Stimulated activated CD8-positive, alpha-beta memory T cell treated with anti-CD3 and anti-CD28 coated beads, Interleukin-4, amount 100 ng/mL, for 24 hours (primary cell): ENCODE measurements at places on chromosomes 4 and X.
A peak's percentile ranks its signal among the peaks of the same experiment; 100 is the strongest.

GRCh38 chrX:149938427-149938880 lies at the start of gene EOLA2:
TSS of gene EOLA2 (minus strand) at chrX:149938491. CDS start at chrX:149933874, 4,617 bp downstream.
- peak; percentile 82 for DNase-seq

- no peak for DNase-seq
These were observed 249.7 kb upstream of the TTC29 start for GRCh38 chr4:147195386-147195785.

DNA sequence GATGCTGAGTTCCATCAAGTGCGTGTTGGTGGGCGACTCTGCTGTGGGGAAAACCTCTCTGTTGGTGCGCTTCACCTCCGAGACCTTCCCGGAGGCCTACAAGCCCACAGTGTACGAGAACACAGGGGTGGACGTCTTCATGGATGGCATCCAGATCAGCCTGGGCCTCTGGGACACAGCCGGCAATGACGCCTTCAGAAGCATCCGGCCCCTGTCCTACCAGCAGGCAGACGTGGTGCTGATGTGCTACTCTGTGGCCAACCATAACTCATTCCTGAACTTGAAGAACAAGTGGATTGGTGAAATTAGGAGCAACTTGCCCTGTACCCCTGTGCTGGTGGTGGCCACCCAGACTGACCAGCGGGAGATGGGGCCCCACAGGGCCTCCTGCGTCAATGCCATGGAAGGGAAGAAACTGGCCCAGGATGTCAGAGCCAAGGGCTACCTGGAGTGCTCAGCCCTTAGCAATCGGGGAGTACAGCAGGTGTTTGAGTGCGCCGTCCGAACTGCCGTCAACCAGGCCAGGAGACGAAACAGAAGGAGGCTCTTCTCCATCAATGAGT lies 46.6 kb downstream of the RHOH start:
- no peak for DNase-seq

DNA sequence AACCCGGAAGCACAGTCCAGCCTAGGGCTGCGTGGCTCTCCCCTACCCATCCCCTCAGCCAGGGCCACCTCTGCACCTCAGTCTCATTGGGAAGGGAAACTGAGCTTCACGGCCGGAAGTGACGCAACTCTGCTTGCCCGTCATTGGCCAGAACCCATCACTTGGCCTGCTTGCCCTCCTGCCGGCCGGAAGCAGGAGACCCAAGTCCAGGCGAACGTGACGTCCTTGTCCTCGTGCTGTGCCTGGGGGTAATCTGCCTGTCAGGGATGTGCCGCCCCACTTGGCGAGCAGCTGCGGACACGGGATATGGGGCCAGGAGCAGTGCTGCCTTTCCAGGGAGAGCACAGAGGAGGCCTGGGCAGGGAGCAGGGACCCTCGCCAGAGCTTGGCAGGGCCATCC lies 31.2 kb downstream of the ZFYVE28 start:
- no peak for DNase-seq

DNA sequence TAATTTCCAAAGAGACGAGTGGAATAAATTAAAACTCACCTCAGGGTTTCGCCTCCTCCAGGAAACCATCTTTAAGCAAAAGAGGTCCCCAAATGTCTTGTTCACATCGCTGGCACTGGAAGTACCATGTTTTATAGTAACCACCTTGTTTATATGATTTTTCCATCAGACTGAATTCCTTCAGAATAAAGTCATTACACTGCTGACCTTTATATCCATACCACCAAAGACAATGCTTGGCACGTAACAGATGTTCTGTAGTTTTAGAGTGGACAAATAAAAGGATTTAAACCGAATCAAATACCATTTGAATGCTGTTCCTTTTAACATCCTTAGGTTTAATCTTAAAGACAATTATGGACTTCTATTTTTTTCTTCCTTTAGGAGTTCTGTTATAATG lies 4.7 kb downstream of the NUDT6 start:
- no peak for DNase-seq

GRCh38 chrX:154998204-154998880 lies 24.2 kb downstream of the F8 start:
- DNase-seq = no peak

DNA sequence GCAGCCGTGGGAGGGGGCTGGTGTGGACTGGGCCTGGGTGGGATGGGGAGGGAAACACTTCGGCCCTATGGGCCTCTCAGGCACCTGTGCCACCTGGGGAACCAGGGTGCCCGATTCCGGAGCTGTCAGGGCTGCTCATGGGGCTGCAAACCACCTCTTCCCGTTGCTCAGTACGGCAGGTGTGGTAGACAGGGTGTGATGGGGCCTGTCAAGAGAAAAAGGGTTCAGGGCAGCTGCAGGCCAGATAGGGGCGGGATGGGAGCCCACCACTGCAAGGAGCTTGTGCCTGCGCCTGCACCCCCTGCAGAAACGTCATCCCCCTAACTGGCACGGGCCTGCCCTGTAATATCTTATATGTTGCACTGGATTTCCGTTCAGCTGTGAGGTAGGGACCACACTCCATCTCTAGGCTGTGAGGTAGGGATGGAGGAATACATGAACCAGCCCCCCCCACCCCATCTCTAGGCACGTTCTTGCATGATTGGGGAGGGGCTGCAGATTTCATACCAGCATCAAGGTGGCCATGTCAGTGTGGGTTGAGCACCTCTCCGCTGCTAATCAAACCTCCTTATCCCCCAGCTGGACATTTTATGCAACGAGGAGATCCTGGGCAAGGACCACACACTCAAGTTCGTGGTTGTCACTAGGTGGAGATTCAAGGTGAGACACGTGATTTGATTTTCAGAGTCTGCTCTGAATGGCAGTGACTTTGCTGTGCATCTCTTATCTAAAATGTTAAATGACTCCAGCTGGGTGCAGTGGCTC lies 59.0 kb downstream of the PCGF3 start:
- DNase-seq = no peak

- DNase-seq = no peak
These were observed 106.5 kb downstream of the AMMECR1 start for GRCh38 chrX:110211340-110211739.

- DNase-seq = no peak
These were observed 7.8 kb downstream of the GUCY1B1 start for GRCh38 chr4:155766622-155767021.

- DNase-seq = no peak
These were observed 24.3 kb upstream of the PCDH10 start for GRCh38 chr4:133124746-133125145.

DNA sequence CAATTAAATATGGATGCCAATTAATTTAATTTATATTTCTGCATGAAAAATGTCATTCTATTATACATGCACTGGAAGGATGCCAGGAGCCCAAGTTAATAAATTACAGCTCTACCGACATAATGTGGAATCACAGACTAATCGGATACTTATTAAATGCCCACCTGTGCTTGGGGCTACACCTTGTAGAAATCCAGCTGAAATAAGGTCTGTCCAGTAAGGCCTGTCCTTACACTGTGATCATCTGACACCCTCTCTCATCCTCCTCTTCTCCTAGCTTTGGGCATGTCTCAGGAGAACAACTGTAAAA lies 6.0 kb upstream of the SHISA3 start:
- no peak for DNase-seq

- DNase-seq = no peak
These were observed 145.0 kb downstream of the HDX start for GRCh38 chrX:84357296-84357695.

- no peak for DNase-seq
These were observed 79.8 kb downstream of the SPANXN3 start for GRCh38 chrX:143437439-143437838.

DNA sequence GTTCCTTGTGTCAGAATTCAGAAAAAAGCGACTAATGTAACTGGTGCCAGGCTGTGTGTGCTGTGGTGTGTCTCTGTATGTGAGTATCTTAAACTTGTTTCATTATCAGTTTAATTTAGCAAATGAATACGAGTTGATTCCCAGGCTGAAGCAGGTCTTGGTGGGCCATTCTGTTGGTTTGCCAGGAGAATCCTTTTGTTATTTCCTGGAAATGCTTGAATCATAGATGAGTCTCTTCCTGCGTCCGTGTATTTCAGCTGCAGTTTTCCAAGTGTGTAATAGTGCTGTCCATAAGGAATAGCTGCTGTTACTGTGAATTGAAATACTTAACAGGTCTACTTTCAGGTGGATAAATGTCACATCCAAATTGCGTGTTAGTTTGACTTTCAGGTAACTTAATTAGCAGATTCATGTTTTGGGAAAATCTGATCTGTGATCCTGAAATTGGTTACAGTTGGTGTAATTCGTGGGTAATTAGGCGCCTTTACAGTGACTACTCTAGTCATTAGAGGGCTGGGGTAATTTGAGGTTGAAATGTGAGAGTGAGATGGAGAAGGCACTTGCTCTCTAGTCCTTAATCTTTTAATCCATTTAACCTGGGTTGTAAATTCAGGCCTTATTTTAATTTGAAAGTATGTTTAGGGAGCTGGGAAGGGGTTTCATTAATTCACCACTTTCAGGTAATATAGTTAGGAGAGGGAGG lies 23.8 kb downstream of the TMEM131L start:
- DNase-seq = no peak

DNA sequence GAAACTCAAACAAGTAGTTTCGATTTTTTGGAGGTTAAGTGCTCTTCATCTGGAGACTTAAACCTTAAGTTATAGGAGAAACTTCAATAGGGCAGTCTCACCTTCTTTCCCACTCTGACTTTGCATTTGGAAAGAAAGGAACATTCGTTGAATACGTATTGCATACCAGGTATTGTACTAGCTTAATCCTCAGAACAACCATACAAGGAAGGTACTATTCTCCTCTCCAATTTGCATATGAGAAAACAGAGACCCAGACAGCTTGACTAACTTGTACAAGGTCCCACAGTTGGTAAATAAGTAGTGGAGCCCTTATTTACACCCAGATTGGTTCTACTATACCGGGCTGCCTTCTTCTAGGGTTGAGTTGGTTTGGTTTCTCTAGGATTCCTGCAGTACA lies 32.6 kb downstream of the AMOT start:
- DNase-seq = no peak

- no peak for DNase-seq
These were observed 158.3 kb downstream of the DMD start for GRCh38 chrX:33053001-33053400.

DNA sequence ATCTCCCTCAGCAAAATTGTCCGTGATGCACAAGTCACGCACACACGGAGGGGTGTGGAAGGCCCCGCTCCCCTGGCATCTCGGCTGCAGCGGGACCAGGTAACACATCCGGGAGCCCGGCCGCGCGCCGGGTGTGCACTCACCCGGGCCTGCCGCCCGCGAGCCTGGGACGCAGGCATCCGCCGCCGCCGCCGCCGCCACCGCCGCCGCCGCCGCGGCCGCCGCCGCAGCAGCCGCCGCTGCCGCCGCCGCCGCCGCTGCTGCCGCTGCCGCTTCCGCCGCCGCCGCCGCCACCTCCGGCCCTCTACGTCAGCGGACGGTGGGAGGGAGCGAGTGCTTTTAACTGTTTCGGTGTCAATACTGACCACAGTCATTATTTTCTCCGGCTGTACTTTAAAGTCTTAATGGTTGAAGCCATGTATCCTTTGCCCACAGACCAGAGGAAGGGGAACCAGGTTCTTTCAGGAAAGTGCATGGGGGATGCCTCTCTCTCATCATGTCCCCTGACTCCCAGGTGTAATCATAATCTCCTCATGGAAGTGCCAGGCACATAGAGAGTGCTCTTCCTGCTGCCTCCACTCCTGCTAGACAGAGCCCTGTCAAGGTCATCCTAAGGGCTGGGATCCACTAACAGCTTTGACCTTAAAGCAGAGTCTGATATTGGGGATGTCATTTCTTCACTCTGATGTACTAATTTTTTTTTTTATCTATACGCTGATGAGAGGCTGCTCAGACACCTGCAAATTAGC lies 38.0 kb downstream of the MAGEE2 start:
- DNase-seq = peak; percentile 11

DNA sequence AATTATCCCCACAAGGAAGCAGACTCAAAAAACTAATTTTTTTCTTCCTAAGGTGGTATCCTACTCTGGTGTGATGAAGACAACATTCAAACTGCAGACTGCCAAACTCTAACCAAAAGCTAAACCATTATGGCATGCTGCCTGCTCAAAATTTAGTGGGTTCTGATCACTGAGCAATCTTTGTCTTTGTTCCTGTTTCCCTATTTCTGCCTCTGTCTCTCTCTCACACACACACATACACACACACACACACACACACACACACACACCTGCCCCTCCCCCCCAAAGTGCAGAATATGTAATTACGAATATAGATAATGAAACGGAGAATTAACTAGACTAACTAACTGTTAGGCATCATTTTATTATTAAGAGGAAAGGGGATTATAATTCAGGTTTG lies 1278.6 kb downstream of the PCDH7 start:
- no peak for DNase-seq

GRCh38 chr4:137212601-137213000 lies 319.7 kb downstream of the PCDH18 start:
- DNase-seq = no peak

DNA sequence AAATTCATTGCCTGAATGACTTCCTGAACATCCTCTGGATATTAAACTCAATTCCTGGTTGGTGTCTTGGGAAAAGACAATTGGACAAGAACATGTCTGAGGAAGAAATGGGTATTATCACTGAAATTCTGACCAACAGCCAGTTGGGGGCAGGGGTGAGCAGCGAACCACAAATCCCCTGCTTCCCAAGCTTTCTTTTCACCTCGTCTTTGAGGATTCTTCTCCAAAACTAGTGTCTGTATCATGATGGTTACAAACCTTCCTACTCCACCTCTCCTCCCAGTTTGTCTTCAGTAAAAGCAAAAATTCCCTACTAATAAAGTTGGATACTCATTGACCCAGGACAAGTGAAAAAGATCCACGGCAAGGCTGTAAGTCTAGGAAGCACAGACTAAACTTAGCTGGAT lies 48.3 kb upstream of the WDR1 start:
- DNase-seq = no peak

DNA sequence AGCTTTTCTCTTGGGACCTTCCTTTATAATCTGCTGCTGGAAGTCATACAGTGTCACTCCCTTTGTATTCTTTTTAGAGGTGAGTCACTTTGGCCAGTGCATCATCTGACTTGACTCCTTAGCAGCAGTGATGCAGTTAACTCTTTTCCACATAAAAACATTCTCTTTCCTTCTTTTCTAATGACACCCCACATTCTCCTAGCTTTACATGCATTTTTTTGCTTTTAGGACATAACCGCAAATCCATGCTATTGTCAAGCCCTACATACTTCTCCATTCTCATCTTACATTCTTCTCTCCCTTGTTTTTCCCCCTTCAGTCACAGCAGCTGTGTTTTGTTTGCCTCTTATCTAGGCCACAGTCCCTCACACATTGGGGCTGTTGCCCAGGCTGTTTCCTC lies 55.1 kb downstream of the ZNF330 start:
- no peak for DNase-seq

DNA sequence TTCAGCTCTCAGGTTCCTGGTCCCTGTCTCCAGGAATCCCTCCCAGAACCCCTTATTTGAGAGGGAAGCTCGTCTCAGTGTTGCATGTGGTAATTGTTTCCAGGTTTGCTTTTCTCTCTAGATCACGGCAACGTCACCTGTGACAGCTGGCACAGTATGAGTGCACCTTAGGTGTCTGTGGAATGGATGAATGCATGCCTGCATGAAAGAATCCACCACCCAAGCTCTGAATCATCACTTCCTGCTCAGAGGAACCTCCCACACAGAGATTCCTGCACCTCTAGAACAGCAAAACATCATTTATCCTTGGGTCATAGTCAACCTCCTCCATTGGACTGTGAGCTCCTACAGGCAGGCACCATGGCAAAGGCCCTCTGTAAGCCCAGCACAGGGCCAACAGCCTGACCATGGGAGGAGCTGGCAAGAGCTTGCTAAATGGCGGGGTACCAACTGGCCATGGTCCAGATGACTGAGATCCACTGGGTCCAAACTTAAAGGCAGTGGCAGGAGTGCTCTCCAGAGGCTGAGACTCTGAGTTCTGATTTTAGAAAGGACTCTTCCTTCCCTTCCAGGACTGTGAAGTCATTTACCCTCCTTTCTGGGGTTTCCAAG lies 116.2 kb downstream of the SLC2A9 start:
- no peak for DNase-seq

- no peak for DNase-seq
These were observed 22.0 kb downstream of the RUFY3 start for GRCh38 chr4:70743731-70744130.
